T47D (cell line): ENCODE measurements at places on chromosomes 11 and 22.

DNA sequence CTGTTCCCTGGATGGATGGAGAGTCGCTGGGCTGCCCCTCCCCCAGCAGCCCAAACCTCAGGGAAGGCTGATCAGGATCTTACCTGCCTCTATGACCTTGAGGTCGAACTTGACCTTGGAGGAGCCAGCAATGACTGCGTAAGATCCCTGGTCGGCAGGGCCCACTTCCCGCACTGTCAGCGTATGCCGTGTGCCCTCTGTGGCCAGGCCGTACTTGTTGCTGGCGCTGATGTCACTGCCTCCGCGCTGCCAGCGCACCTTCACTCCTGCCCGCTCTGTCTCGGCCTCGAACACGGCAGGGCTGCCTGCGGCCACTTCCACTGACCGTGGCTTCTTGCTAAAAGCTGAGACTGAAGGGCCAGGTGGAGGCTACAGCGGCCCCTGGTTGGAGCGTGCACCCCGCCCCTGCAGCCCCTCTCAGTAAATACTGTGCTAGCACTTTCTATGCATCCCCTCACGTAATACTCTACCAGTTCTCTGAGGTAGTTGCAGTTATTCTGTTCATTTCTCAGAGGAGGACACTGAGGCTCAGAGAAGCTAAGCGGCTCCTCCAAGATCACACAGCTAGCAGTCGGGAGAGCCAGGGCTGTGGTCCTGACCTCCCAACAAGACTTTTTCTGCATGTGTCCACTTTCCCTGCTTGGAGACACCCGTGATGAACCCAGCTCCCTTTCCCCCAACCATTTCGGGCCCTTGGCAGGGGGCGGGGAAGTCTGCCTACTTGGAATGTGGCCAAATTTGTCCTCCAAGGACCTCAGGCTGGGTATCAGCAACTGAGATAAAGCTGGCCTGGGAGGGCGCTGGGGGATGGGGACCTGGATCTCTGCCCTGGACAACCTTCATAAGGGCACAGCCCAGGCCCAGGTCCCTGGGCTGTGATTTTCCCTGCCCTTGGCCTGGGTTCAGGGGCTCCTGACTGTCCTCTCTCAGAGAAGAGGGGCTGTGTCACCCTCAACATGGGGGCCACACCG lies 1.1 kb downstream of the MYBPC3 start:
- no peak for DNase-seq

DNA sequence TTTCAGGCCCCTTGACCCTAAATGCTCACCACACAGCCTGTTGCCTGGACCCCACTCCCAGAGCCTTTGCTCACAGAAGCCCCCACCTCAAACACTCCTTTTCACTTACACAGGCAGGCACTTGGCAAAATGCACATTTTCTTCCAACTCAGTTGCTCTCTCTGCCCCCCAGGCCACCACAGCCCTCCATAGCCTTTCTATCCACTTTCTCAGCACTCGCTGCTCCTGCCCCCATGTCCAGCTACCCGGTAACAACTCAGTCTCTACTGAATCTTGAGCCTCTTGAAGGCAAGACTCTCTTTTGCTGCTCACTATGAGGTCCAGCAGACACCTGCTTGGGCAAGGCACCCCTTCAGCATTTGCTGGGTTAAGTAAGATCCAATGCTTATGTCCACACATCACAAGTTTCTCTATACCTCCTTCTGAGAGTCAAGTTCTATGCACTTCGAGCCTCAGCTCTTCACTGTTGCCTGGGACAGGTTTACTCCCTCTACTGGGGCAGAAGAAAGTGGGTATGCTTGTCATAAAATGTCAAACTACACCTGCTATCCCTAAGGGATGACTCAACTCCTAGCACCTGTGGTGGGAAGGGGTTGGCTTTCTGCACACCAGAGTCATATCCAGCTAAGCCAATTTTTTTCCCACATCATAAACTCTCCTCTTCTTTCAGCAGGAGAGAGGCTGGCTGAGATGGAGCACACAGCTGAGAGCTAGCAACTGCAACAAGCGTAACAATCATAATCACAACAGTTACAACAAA lies 36.9 kb downstream of the MORC2 start:
- no peak for DNase-seq

- DNase-seq = no peak
These were observed 88.4 kb downstream of the MORC2 start for GRCh38 chr22:30880181-30880601.

- no peak for DNase-seq
These were observed 13.2 kb downstream of the OOSP3 start for GRCh38 chr11:59891781-59892181.

- peak; percentile 52 for DNase-seq
These were observed 176.5 kb upstream of the POU2AF2 start for GRCh38 chr11:111069066-111069465.

- DNase-seq = peak; percentile 21
These were observed 19.2 kb upstream of the TH start for GRCh38 chr11:2190657-2191471.

GRCh38 chr22:29723766-29724165 lies 4.0 kb downstream of the CABP7 start:
- DNase-seq = no peak

GRCh38 chr11:30107899-30108298 lies 91.1 kb upstream of the KCNA4 start:
- DNase-seq = no peak

GRCh38 chr11:75563978-75564552 lies 2.0 kb downstream of the SERPINH1 start:
- no peak for DNase-seq

GRCh38 chr11:100584201-100584985 lies 102.7 kb upstream of the ARHGAP42 start:
- DNase-seq = no peak

DNA sequence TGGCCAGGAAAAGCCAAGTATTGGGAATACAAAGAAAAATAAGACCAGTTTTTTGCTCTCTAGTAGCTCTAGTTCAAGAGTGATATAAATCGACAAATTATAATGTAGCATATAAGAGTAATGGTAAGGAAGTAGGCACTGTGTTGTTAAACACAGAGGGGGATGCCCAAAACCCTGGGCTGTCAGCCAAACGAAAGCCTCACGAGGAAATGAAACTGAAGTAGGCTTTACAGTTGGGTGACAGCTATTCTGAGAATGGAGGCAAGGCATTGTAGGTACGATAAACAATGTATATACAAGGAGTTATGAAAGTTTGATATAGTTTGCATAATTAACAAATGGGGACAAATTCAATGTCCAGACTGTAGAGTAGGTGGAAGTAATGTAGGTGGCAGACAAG lies 176.4 kb downstream of the FAM181B start:
- no peak for DNase-seq

DNA sequence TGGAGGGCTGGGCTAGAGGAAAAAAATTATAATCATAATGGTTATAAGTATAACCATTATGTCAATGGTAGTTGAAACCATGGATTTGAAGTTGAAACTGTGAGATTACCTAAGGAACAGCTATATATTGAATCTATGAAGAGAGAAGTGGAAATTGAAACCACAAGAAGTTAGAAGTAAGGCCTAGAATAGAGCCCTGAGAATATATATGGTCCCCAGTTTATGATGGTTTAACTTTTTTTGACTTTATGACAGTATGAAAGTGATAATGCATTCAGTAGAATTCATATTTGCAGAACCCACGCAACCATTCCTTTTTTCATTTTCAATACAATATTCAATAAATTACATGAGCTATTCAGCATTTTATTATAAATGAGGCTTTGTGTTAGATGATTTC lies 15.0 kb downstream of the AASDHPPT start:
- no peak for DNase-seq

GRCh38 chr11:26073646-26074045 lies 258.3 kb upstream of the ANO3 start:
- DNase-seq = no peak

GRCh38 chr11:66489636-66490035 lies 9.4 kb downstream of the DPP3 start:
- DNase-seq = no peak

GRCh38 chr22:46941968-46942798 lies 179.7 kb downstream of the TBC1D22A start:
- no peak for DNase-seq

DNA sequence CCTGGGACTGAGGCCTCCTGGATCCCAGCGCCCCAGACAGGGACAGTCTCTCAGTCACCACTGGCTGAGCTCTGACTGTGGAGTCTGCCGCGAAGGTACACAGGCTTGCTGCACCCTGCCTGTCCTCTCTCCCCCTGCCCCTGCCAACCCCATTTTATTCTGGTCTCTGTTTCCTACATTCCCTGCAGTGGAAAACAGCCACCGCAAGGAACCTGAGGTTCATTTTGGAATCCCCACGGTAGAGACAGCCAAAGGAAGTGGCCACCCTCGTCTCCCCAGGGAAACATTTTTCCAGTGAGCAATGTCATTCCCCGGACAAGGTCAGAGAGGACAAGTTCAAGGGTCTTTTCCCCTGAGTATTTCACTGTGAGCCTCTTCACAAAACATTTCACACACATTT lies 56.6 kb downstream of the FBXO7 start:
- DNase-seq = no peak

- DNase-seq = no peak
These were observed 5.5 kb upstream of the MYO18B start for GRCh38 chr22:25736378-25737011.

DNA sequence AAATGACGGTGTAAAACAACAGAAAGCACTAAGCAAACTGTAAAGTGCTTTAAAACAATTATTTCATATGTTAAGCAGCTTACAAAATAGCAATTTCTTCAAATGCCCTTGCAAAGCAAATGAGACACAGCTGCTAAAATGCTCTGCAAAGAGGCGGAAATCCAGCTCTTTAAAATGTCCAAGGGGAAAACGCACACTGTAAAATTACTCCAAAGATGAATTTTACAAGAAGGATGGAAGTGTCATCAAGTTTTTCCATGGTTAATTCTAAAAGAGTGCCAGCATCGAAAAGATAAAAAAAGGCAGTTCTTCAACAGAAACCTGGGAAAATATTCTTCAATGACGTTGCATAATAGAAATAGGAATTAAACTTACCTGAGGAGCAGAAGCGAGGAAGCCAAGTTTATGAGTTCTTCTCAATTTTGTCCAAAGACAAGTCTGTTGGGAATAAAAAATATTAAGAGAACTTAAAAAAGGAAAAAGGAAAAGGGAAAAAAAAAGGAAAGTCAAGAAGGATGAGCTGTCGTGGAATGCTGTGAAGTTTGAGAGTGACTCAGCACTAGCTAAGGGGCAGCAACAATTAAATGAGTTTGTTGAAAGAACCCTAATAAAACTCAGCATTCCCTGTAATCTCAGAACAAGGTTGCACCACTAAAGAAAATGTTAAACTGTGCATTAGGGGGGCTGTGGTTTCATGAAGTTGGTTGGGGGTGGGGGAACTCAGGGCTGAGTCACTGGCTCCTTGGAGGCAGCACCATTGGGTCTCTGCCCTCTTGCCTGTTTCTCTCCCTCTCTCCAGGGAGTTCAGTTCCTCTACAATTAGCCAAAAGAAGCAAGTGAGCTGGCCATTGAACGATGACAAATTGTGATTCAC lies 64.2 kb upstream of the BLID start:
- DNase-seq = no peak
